ENCODE measurements at places on chromosomes 1 and 21.
A peak's percentile ranks its signal among the peaks of the same experiment; 100 is the strongest.

- H3K27me3 ChIP-seq: no peaks in the 10 kb centered on the region
- no peaks in the 10 kb centered on the region for H3K36me3 ChIP-seq
- H3K4me3 ChIP-seq: no peak overlapping the region
- DNase-seq: peak; percentile 74
These were observed 3.3 kb downstream of the NCMAP start for GRCh38 chr1:24558902-24559791.

DNA sequence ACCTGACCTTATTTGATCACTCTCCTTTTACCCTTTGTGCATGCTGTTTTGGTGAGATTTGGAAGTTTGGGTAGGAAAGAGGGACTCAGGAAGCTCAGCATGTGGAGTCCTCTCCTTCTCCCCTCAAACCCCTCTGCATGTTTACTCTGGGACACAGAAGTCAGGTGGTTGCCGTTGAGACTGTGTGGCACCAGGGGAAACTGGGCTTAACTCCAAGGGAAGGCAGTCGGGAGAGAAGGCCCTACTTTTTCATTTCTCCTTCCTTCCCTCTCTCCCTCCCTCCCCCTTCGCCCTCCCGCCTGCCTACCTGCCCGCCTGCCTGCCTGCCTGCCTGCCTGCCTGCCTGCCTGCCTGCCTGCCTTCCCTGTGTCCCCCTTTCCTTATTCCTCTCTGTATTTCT is 34.8 kb upstream of the TTC22 start:
- peaks cover 4% of the 10 kb centered on the region for H3K4me1 ChIP-seq
- no peak overlapping the region for H3K4me3 ChIP-seq
- no peaks in the 10 kb centered on the region for H3K36me3 ChIP-seq
- H3K27me3 ChIP-seq: no peaks in the 10 kb centered on the region
- H3K27ac ChIP-seq: peak overlapping the region; percentile 60
- DNase-seq: peak; percentile 55

DNA sequence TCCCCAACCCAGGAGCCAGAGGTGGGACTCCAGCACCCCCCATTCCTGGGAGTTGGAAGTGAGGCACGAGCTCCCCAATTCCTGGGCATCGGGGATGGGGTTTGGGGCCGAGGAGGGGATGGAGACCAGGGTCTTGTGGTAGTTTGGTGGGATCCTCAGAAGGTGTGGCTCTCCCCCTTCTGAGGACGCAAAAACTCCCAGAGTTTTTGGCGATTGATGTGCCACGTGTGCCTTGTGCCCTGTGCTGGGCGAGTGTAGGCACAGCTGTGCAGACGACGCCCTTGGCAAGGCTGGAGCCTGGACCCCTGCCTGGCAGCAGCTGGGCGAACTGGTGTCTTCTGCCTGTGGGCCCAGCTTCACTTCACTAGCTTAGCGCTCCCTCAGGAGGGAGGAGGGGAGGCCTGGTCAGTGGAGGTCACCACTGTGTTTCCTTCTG is 2.6 kb downstream of the GUK1 start:
- peak overlapping the region; percentile 98 for H3K27ac ChIP-seq
- no peak for DNase-seq
- no peaks in the 10 kb centered on the region for H3K36me3 ChIP-seq
- no peaks in the 10 kb centered on the region for H3K27me3 ChIP-seq
- H3K4me3 ChIP-seq: peak overlapping the region; percentile 95

- no peaks in the 10 kb centered on the region for H3K36me3 ChIP-seq
- no peaks in the 10 kb centered on the region for H3K27me3 ChIP-seq
- no peak for DNase-seq
- no peak overlapping the region for H3K4me3 ChIP-seq
- H3K4me1 ChIP-seq: peaks cover 5% of the 10 kb centered on the region
These were observed 121.2 kb downstream of the SPSB1 start for GRCh38 chr1:9413877-9414213.

GRCh38 chr1:178368208-178368607 is 128.6 kb downstream of the CLEC20A start:
- no peaks in the 10 kb centered on the region for H3K4me1 ChIP-seq
- DNase-seq: no peak
- H3K36me3 ChIP-seq: no peaks in the 10 kb centered on the region
- H3K27ac ChIP-seq: no peak overlapping the region

DNA sequence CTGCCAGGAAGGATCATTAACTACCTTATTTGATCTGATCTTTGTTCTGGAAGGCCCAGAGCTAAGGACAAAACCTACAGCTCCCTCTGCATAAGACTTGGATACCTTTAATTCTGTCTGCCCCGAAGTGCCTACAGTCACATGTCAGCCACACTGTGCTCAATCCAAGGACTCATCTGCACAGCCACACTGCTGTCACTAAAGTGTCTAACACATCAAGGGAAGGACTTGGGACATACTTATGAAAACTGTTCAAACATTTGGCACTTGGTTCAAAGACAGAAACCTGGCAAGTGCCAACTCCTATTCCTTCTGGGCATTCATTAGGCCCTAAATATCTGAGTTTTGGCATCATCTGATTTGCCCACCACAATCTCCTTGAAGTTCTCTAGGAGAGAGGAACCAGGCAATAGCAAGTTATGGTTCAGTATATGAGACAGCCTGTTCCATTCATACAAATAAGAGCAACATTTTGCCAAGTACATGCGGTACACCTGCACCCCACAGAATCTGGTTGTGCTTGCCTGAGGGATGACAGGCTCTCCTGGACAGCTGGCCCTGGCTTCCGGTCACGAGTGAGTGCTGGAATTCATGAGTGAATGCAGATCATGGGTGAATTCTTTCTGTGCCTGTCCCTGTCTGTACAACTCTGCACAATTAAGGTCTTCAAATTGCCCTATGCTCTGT is 105.9 kb downstream of the KCNK1 start:
- no peaks in the 10 kb centered on the region for H3K27me3 ChIP-seq
- H3K4me3 ChIP-seq: no peak overlapping the region
- no peaks in the 10 kb centered on the region for H3K4me1 ChIP-seq
- no peaks in the 10 kb centered on the region for H3K36me3 ChIP-seq
- no peak overlapping the region for H3K27ac ChIP-seq

DNA sequence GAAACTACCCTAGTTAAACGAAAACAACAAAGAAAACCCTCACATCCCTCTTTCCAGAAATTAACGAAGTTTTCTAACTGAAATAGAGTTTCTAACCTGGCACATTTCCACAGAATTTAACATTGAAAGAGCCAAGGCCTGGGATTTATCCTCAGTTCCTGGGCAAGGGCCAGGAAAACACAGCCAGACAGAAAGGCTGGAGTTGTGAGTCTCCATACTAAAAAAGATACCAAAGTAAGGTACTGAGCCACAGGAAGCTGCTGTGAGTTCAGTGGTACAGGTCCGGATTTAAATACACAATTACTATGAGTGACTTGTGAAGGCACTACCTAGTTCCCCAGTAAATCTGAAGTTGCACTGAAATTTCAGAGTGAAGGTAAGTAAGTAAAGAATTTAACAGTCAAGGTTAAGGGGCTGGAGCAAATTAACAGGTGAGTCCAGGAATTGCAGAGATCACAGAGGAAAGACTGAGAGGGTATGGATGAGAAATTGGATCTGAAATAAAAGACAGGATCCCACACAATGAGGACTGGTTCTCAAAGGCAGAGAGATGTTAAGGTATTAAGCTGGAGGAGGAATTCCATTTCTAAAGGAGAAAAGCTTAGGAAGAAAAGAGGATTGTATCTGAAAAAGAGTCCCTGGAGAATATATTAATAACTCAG is 905 bp downstream of the LIX1L start:
- peaks cover 8% of the 10 kb centered on the region for H3K4me1 ChIP-seq
- no peak for DNase-seq
- H3K27me3 ChIP-seq: no peaks in the 10 kb centered on the region
- no peaks in the 10 kb centered on the region for H3K36me3 ChIP-seq
- H3K27ac ChIP-seq: peak overlapping the region; percentile 96
- peak overlapping the region; percentile 59 for H3K4me3 ChIP-seq

DNA sequence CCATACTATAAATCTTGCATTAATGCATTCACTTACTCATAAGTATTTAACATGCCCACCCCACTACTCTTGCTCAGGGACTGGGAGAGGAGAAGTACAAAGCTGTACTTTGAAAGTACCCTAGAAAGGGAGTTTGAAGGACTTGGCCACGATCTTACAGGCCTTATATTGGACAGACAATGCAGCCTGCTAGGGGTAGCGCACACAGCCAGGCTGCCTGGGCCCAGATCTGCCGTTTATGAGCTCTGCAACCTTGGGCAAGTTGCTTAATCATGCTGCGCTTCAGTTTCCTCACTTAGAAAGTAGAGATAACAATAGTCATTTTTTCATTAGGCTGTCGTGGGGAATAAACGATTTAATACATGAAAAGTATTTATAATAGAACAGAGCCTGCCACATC is 110.1 kb downstream of the CDC7 start:
- H3K27me3 ChIP-seq: no peaks in the 10 kb centered on the region
- no peak for DNase-seq
- no peaks in the 10 kb centered on the region for H3K4me1 ChIP-seq
- H3K4me3 ChIP-seq: no peak overlapping the region

DNA sequence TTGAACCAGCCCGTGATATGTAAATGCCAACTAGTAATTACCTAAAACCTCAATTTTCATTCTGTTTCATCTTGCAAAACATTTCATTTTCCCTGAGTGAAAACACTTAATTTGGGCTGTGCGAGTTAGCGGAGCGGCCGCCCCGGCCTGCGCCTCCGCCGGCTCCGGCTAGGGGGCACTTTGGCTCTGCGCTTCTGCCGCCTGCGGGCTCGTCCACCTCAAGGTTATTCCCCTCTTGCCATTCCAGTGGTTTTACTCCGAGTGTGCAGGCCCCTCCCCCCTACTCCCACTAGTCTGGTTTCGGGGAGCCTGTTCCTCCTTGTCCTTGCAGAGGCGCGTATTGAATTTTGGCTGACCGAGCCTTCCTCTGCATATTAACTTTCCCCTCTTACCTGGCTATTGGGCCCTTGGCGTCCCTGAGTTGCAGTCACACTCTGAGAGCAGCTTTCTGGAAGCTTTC is 55.6 kb downstream of the PEX14 start:
- H3K27ac ChIP-seq: peak overlapping the region; percentile 78
- H3K4me3 ChIP-seq: no peak overlapping the region
- H3K4me1 ChIP-seq: no peaks in the 10 kb centered on the region
- H3K36me3 ChIP-seq: no peaks in the 10 kb centered on the region

DNA sequence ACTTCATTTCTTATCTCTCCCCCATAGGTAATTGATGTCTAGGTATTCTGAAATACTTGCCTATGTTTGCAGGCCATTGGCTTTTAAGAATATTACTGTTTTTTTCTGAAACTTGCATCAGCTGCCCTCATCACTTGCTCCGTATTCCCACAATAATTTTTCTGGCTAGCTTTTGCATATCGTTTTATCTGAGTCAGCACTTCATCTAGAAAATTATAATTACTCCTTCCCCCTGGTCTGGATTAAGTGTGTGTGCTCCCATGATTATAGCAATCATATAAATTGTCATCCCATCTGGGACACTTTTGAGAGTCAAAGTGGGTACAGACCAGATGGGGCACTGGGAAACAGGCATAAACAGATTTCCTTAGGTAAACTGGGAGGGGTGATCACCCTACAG is 583.2 kb upstream of the B3GALT2 start:
- DNase-seq: no peak
- H3K27ac ChIP-seq: no peak overlapping the region
- H3K4me1 ChIP-seq: no peaks in the 10 kb centered on the region
- H3K4me3 ChIP-seq: no peak overlapping the region

GRCh38 chr1:65694126-65694525 is 98.6 kb upstream of the PDE4B start:
- H3K36me3 ChIP-seq: no peaks in the 10 kb centered on the region
- H3K4me1 ChIP-seq: peaks cover 8% of the 10 kb centered on the region
- no peak overlapping the region for H3K4me3 ChIP-seq
- no peak for DNase-seq

GRCh38 chr21:16633831-16634459 is 878.9 kb upstream of the CXADR start:
- no peaks in the 10 kb centered on the region for H3K27me3 ChIP-seq
- H3K4me1 ChIP-seq: no peaks in the 10 kb centered on the region
- H3K27ac ChIP-seq: peak overlapping the region; percentile 18
- no peak for DNase-seq
- no peak overlapping the region for H3K4me3 ChIP-seq

DNA sequence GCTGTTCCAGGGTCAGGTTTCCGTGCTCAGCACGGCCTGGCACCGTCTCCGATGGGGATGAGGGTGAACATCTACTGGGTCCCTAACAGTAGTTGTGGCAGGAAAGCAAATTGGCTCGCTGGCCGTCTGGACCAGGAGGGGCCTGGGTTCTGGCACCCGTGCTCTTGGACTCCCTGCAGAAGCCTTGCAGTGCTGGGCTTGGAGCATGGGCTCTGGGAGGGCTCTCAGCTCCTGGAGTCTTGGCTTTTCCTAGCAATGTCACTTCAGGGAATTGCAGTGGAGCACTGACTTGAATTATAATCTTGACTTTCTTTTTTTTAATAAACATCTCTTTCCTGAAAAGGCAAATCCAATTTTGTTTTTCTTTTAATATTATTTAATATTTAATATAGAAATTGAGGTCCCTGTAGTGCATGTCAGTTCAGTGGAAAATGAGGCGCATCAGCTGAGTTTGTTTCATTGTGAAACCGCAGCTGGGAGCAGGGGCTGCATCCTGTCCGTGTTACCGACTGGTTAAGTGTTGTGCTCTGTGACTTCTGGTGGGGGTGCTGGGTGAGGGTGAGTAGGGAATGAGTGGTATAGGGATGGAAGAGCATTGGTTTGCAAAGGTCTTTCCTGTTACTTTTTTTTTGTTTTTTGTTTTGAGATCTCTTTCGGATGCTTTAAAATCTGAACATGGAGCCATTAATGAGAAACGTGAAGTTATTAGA is 64.1 kb downstream of the PEX14 start:
- no peaks in the 10 kb centered on the region for H3K36me3 ChIP-seq
- no peaks in the 10 kb centered on the region for H3K27me3 ChIP-seq
- H3K27ac ChIP-seq: no peak overlapping the region
- no peak for DNase-seq
- H3K4me3 ChIP-seq: no peak overlapping the region

- DNase-seq: no peak
- H3K36me3 ChIP-seq: no peaks in the 10 kb centered on the region
- no peak overlapping the region for H3K27ac ChIP-seq
- H3K4me3 ChIP-seq: no peak overlapping the region
- no peaks in the 10 kb centered on the region for H3K27me3 ChIP-seq
These were observed 871 bp downstream of the PLA2G2F start for GRCh38 chr1:20139776-20140612.

GRCh38 chr1:3319874-3320245 is 134.6 kb upstream of the ARHGEF16 start:
- H3K4me3 ChIP-seq: no peak overlapping the region
- no peaks in the 10 kb centered on the region for H3K27me3 ChIP-seq
- no peak overlapping the region for H3K27ac ChIP-seq
- no peaks in the 10 kb centered on the region for H3K36me3 ChIP-seq

DNA sequence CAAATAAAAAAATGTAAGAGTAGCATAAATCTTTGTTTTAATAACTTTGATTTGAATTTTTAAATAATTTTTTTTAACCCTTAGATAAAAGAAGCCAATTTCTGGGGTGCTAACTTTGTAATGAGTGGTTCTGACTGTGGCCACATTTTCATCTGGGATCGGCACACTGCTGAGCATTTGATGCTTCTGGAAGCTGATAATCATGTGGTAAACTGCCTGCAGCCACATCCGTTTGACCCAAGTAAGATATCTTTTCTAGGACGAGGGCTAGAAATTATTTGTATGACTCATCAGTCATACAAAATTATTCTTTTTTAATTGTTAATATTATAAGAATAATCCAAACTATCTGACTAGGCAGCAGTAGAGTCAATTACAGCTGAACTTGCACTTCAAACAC is 71.2 kb downstream of the GPR161 start:
- no peaks in the 10 kb centered on the region for H3K27me3 ChIP-seq
- no peak overlapping the region for H3K27ac ChIP-seq
- H3K4me1 ChIP-seq: no peaks in the 10 kb centered on the region
- H3K4me3 ChIP-seq: no peak overlapping the region
- H3K36me3 ChIP-seq: peaks cover 11% of the 10 kb centered on the region

- H3K27ac ChIP-seq: no peak overlapping the region
- H3K4me1 ChIP-seq: no peaks in the 10 kb centered on the region
- H3K4me3 ChIP-seq: no peak overlapping the region
- H3K27me3 ChIP-seq: no peaks in the 10 kb centered on the region
- no peak for DNase-seq
- H3K36me3 ChIP-seq: no peaks in the 10 kb centered on the region
These were observed 166.9 kb downstream of the NCAM2 start for GRCh38 chr21:21165063-21165645.

Data from breast epithelium (tissue), 4 donors.